ENCODE measurements at places on chromosomes 7 and 10.

DNA sequence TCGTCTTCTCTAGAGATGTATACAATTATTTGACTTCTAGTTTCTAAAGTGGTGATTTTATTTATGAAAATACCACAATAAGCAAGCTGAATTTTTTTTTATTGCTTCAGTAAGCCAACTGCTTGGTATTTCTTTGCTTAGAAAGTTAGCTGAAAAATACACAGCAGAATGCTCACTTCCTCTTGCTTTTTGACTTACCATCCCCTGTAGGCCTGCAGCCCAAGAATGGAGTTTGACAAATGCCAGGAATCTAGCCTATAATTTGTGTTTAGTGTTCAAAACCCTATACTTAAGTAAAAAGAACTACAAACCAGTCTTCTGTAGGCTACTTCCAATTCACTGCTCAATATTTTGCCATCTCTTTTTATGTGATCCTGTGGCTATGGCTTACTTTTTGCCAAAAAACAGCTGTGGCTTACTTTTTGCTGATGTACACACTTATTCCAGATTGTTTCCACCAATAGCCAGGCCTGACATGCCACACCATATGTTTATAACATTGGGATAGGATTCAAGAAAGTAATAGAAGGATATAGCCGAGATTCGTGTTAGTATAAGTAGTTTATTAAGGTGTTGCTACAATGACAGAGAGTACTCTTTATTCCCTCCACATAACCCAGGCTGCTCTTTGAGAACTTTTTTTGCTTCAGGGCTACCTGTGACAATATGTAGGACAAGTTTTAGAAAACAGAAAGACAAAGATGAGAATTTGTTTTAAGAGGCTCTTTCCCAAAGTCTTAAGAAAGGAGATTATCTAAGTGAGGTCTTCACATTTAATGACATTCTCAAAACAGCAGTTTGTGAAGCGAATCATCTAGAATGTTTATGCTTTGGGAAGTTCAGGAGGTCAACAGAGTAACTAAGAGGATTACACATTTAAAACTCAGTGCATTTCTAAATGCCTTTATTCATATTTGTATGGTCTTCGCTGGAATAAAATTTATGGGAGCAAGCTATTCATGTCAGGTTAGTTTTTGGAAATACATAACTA, 263.9 kb upstream of the FZD1 start:
- no peaks in the 10 kb centered on the region for H3K27me3 ChIP-seq
- H3K27ac ChIP-seq = no peak overlapping the region
- H3K36me3 ChIP-seq = no peaks in the 10 kb centered on the region
- H3K4me3 ChIP-seq = no peak overlapping the region
- DNase-seq = no peak
- no peaks in the 10 kb centered on the region for H3K4me1 ChIP-seq

- H3K27ac ChIP-seq = no peak overlapping the region
- H3K4me3 ChIP-seq = no peak overlapping the region
- no peak for DNase-seq
- H3K36me3 ChIP-seq = peaks cover 8% of the 10 kb centered on the region
- peaks cover 43% of the 10 kb centered on the region for H3K4me1 ChIP-seq
These were observed 10.9 kb downstream of the FAM3C start for GRCh38 chr7:121385056-121385799.

DNA sequence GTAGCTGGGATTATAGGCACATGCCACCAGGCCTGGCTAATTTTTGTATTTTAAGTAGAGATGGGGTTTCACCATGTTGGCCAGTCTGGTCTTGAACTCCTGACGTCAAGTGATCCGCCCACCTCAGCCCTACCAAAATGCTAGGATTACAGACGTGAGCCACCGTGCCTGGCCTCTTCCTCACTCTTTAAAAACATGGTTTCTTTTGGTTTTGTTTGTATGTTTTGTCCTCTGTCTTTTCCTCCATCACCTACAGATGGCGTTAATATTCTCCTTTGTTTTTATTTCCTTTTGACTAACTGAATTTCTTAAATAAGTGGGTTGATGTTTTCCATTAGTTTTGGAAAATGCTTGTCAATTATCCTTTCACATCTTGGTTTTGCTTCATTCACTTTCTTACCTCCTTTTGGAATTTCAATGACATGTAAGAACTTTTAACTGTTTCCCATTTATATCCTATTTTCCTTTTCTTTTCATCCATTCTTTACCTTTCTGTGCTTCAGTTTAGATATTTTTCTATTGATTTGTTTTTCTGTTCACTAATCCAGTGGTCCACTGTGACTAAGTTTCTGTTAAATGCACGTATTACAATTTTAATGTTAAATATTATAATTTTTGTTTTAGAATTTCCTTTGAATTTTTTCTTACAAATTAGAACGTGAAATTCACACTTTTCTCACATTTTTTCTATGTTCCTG, 104.1 kb downstream of the ZNF467 start:
- H3K4me3 ChIP-seq = no peak overlapping the region
- no peak overlapping the region for H3K27ac ChIP-seq
- H3K27me3 ChIP-seq = peaks cover 60% of the 10 kb centered on the region
- no peaks in the 10 kb centered on the region for H3K36me3 ChIP-seq

- no peaks in the 10 kb centered on the region for H3K4me1 ChIP-seq
- H3K27ac ChIP-seq = no peak overlapping the region
- H3K27me3 ChIP-seq = peaks cover 2% of the 10 kb centered on the region
- no peak overlapping the region for H3K4me3 ChIP-seq
- no peak for DNase-seq
These were observed 437.1 kb upstream of the NPVF start for GRCh38 chr7:25665374-25665773.

DNA sequence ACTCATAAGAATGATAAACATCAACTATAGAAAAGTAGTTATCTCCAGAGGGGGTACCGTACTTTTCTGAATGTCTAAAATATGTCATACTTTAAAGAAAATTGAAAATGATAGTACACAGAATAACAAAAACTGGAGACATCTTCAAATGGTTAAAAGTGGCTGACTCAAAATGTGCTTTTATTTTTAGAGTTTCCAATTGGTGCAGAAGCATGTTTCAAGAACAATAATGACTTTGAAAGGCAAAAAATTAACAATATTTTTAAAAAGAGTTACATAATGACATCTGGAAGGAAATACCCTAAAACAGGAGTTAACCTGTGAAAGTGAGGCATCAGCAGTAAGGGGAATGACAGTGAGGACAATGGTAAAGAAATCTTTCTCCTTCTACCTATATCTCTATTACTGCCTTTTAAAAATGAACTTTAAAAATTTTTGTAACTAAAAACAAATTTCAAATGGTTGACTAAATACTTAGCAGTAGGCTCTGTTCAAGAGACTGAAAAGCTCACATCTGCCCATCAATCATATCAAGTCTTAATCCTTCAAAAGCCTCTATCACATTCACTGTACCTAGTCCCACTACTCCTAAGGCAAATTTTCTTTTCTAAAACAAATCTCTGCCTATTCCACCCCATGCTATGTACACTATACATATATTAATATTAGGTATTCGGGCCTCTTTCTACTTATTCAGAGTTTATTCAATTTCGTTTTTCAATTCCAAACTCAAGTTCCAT, 3.0 kb downstream of the ASZ1 start:
- H3K36me3 ChIP-seq = no peaks in the 10 kb centered on the region
- DNase-seq = no peak
- no peaks in the 10 kb centered on the region for H3K4me1 ChIP-seq
- no peak overlapping the region for H3K4me3 ChIP-seq
- H3K27me3 ChIP-seq = no peaks in the 10 kb centered on the region
- H3K27ac ChIP-seq = no peak overlapping the region

- peak overlapping the region; percentile 90 for H3K27ac ChIP-seq
- DNase-seq = no peak
- H3K4me1 ChIP-seq = peaks cover 20% of the 10 kb centered on the region
- H3K36me3 ChIP-seq = peaks cover 4% of the 10 kb centered on the region
- H3K27me3 ChIP-seq = no peaks in the 10 kb centered on the region
These were observed 53.5 kb upstream of the AGBL3 start for GRCh38 chr7:134932707-134933370.

DNA sequence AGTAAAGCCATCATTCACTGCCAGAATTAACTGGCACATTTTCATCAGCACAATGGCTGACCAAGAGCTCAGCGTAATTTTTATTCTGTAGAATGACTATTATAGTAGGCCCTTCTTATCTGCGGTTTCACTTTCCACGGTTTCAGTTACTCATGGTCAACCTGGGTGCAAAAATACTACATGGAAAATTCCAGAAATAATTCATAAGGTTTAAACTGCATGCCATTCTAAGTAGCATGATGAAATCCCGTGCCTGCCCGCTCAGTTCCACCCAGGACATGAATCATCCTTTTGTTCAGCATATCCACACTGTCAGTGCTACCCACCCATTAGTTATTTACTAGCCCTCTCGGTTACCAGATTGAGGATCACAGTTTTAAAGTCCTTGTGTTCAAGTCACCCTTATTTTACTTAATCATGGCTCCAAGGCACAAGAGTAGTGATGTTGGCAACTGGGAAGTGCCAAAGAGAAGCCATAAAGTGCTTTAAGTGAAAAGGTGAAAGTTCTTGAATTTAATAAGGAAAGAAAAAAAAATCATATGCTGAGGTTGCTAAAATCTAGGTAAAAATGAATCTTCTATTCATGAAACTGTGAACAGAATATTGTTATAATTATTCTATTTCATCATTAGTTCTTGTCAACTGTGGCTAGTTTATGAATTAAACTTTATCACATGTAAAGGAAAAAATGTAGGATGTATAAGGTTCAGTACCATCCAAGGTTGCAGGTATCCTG, 204.9 kb downstream of the DOCK4 start:
- H3K4me1 ChIP-seq = no peaks in the 10 kb centered on the region
- no peak for DNase-seq
- no peak overlapping the region for H3K4me3 ChIP-seq
- peaks cover 2% of the 10 kb centered on the region for H3K27me3 ChIP-seq
- no peak overlapping the region for H3K27ac ChIP-seq

DNA sequence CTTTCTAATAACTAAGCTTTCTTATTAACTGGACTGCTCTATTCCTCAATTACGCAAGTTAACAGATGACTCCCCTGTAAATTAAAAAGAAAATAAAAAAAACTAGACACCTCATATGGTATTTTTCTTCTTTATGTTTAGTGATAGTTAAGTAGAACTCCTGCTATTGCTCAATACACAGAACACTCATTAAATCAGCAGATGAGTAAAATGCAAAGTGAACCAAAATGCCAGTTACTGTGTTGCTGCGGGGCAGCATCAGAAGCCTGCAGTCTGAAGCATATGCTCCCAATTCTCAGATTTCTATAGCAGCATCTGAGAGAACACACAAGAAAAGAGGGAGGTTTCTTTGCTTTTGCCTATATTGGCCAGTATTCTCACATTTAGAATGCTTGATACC, 28.4 kb downstream of the CDK6 start:
- peaks cover 57% of the 10 kb centered on the region for H3K4me1 ChIP-seq
- no peaks in the 10 kb centered on the region for H3K27me3 ChIP-seq
- no peak overlapping the region for H3K4me3 ChIP-seq
- peaks cover 54% of the 10 kb centered on the region for H3K36me3 ChIP-seq
